Smooth muscle cell of the brain vasculature (primary cell): ENCODE measurements at places on chromosomes 6 and 20.

DNA sequence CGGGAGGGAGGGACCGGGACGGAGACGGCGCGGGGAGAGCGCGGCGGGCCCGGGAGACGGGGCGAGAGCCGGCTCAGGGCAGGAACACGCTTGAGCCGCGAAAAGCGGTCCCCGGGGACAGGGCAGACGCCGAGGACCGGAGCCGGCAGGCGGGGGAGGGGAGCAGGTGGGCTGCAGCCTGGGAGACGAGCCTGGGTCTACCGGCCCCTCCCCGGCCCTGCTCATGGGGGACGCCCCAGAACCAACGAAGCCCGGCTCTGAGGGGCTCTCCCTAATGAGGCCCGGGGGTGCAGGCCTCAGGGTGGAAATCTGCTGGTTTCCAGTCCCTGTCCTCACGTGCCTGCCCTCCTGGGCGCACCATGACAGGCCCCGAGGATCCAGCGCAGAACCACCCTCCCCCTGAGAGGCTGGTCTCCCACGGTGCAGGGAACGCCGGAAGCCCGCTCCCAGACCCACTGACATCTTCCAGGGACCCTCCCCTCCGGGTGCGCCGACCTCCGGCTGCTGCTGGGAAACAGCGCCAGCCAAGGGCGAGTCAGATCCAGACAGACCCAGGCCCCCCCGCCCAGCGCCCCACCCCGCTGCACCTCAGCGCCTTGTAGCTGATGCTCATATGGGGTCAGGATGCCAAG lies 571 bp upstream of the EEF1A2 start:
- no peak for DNase-seq

DNA sequence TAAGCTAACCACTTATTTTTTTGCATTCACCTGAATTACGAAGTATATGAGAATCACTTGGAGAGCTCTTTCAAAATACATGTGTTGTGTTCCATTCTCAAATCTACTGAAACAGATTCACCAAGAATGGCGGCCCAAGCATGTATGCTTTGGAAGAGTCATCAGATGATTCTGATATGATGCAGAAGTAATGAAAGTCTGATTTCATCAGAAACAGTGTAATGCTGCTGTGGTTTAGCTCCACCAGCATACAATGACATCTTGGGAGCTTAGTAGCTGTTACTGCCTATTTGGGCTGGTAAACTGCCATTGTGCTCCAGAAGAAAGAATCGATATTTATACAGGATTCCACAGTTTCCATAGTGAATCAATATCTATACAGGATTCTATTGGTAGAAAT lies 52.9 kb downstream of the UBR2 start:
- no peak for DNase-seq

GRCh38 chr6:1701668-1702353 lies 92.1 kb downstream of the FOXC1 start:
- no peak for DNase-seq

GRCh38 chr20:59359906-59360725 lies 59.7 kb downstream of the EDN3 start:
- DNase-seq, result no peak

DNA sequence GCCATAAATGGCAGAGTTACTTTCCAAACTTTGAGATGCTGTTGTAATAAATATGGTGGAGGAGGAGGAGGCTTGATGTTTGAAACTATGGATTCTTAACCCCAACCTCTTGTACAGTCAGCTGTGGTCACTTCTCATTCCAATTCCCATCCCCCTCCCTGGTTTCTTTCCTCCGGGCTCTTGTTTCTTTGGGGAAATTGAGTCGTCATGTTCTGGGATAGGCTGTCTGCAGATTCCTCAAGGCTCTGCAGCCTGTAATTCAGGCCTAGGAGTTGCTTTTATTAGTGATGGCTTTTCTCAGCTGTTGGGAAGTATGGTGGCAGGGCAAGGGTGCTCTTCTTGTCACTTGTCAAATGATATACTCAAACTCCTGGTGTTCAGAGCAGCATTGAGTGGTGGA lies 2.6 kb downstream of the PTK7 start:
- no peak for DNase-seq

DNA sequence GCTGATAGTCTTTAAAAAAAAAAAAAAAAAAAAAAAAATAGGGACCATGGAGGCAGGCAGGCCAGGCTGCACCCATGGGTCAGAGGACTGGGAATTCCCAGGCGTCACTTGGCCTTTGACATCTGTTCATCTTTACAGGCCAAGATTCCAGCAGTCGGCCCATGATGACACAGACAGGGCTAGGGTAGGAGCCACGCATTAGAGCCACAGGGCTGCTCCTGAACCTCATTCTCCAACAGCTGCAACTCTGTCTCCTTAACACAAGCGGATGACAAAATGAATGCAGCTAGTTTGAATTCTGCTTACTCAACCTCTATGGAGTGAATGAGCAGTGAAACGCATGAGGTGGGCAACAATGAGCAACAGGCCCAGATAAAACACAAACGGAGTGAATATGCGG lies 126.4 kb downstream of the LY86 start:
- DNase-seq, result no peak

- no peak for DNase-seq
Measured at GRCh38 chr6:132780770-132781371, 17.6 kb downstream of the SLC18B1 start.

DNA sequence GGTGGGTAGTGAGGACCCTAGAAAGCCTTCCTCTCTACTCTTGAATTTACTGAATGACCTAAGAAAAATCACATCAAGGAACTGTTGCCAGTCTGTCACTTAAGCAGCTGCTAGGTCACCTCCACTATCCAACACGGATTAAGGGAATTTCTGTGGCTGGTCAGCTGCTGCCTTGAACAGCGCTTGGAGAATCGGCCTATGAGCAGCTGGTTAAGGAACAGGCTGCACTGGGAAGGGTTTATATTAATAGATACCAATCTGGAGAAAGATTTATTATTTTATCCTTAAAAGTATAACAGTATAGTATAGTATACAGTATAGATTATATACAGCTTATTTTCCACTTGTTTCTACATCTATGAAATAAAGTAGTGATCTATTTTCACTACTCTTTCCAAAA lies 6.5 kb downstream of the PTPRK start:
- DNase-seq, result no peak

DNA sequence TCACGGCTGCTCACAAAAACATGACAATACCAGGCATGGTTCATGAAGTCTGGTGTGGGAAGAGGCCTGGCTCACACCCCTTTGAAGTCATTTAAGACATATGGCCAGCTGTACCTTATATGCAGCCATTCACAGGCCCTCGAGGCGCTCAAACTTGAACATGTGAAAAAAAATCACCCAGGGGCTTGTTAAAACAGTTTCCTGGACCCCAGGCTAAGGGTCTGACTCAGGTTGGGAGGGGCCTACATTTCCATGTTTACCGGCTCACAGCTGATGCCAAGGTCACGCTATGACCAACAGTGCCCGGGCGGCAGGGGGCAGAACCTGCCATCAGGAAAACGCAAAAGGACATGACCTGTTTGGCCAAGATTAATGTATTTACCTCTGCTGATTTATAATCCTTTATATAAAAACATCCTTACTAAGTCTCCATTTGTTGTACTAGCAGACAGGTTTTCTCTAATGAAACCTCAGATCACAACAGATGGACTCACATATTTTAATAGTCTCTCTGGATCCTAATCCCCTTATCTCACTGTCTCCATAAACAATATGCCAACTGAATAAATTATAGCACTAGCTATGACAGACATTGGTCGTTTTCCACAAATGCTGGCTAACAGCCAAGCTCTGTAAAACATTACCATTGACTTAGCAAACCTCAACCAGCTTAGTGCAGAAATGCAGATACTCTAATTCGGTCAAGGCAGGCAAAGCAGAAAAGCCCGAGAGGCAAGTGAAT lies 19.9 kb downstream of the EZR start:
- DNase-seq, result no peak

DNA sequence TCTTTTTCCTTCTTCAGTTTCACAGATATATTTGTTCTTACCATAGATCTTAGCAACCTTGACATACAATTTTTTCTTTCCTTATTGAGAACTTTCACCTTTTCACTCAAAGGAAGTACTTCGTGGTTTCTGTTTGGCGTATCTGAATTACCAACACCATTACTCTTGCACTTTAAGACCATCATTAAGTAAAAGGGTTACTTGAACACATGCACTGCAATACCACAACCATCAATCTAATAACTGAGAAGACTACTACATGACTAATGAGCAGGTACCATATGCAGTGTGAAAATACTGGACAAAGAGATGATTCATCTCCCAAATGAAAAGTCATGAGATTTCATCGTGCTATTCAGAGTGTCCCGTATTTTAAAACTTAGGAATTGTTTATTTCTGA lies 21.7 kb upstream of the SENP6 start:
- DNase-seq, result no peak

DNA sequence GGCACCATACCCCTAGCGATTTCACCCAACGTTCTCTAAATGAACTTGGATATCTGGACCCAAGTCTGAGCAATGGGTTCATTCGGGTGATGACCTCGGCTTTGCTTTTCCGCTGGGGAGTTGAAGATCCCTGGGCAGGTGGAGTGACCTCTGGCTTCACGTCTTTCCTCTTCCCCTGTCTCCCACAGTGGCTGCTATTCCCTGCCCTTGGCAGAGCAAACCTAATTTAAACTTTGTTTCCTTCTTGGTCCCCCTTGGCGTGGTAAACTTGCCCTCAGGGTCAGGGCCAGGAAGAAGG lies 7.8 kb upstream of the TFAP2A start:
- DNase-seq, result no peak

GRCh38 chr6:131950767-131951575 lies at the start of gene CCN2:
TSS of gene CCN2 (minus strand) at chr6:131951372. CDS start at chr6:131951172, 200 bp downstream.
- no peak for DNase-seq

DNA sequence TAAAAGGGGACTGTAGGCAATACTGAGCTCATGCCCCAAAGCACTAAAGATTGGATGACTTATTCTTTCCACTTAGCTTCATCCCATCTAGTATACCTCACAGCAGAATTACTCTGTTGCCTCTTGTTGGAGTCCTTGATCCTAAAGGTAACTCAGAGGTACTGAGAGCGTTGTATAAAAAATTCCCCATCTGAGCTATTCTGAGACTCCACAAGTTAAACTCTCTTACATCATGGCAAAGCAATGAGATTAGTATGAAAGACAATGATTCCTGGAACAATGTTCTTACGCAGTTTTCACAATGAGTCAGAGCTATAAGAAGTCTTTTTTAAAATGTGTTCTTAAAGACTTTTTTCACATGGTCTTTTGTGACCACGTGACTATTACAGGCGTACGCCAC lies 370.1 kb downstream of the ADGRB3 start:
- DNase-seq, result no peak

GRCh38 chr20:7459083-7459482 lies 481.2 kb downstream of the HAO1 start:
- DNase-seq, result no peak

DNA sequence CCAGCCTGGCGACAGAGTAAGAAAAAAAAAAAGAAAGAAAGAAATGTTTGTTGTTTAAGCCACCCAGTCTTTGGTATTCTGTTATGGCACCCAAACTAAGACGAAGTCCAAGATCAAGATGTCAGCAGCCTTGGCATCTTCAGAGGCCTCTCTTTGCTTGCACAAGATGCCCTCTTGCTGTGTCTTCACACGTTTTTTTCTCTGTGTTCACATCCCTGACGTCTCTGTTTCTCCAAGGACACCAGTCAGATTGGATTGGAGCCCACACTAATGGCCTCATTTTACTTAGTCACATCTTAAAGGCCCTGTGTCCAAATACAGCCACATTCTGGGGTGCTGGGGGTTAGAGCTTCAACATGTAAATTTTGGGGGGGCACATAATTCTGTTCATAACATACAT lies 380.9 kb downstream of the GJA1 start:
- DNase-seq, result no peak

DNA sequence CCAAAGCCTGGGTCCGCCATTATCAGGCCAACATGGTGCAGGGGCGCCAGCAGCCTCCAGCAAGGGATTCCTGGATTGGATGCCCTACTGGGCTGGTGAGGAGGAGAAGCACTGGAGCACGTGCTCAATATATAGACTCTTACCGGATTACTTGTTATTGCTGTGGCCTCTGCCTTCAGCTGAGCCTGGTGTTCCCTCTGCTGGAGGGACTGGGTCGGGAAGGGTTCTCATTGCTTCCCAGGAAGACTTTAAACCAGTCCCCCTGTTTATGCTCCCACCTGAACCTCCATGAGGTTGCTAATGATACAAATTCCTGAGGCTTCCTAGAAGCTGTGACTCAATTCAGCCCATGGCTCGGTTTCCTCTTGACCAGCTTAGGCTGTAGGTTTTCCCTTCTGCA lies 186.7 kb upstream of the ARID1B start:
- DNase-seq, result no peak

DNA sequence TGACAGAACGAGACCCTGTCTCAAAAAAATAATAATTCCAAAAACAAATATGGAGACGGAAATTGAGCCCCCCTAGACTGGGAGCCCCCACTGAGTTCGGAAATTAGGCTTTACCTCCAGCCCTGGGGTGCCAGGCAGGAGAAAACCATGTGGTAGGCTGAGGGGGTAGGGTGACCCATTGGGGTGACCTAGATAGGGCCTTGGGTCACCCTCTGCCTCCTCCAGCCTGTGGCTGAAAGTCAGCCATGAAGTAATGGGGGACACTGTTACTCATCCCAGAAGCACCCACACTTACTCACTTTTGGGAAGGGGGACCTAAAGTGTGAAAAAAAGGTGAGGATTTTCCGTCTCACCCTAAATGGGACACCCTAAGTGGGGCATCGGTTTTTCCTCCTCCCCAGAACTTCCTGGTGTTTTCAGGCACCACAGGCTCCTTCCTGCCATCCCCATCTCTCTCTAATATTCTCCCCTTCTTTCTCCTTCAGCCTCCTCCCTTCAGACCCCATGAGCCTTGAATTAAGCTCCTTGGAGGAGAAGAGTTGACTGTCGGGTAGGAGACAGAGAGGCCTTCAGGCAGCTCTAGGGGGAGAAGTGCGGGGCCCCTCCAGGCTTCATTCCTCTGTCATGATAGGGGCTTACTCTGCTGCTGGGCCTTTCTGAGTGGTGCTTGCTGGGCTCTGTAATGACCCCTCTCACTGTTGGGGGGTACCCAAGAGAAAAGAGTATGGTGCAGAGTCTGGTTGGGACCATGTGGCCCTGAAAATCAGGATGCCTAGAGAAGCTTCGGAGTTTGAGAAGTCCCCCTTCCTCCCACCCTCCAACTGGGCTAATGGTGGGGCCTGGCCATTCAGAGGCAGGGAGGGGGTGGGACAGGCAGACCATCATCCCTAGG lies 2.4 kb downstream of the LTB start:
- no peak for DNase-seq

- DNase-seq, result no peak
Measured at GRCh38 chr20:38985603-38986170, 23.5 kb downstream of the DHX35 start.

- DNase-seq, result no peak
Measured at GRCh38 chr6:111772381-111772780, 100.9 kb downstream of the FYN start.

- DNase-seq, result no peak
Measured at GRCh38 chr20:50810063-50810462, 15.2 kb downstream of the BCAS4 start.

DNA sequence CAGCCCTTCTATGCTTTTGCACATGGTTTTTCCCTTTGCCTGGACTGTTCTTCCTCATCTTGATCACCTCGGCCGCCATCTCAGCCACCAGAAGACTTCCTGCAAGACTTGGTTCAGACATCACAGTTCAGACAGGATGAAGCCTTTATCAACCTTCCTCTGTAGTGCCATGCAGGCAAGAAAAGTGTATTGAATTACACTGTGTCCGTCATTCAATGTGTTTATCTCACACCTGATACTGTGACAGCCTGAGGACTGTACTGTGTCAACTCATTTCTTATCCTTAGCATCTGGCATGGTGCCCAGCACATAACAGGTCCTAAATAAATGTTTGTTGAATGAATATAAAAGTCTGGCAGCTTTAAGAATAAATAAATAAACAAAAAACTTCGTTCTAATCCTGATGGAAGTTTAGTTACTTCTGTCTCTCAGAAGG lies 133.3 kb upstream of the MAN1A1 start:
- no peak for DNase-seq
